ENCODE measurements at places on chromosomes 7 and 10. TPM values are rescaled to one million over a fixed set of nuclear protein-coding genes. Genes with fewer than 3 reads are reported as not detected.

GRCh38 chr7:95957510-95957909, 185.2 kb downstream of the DYNC1I1 start:
- DNase-seq = no peak

The ADAMTS14 gene
- total RNA-seq = 31.7 TPM

DNA sequence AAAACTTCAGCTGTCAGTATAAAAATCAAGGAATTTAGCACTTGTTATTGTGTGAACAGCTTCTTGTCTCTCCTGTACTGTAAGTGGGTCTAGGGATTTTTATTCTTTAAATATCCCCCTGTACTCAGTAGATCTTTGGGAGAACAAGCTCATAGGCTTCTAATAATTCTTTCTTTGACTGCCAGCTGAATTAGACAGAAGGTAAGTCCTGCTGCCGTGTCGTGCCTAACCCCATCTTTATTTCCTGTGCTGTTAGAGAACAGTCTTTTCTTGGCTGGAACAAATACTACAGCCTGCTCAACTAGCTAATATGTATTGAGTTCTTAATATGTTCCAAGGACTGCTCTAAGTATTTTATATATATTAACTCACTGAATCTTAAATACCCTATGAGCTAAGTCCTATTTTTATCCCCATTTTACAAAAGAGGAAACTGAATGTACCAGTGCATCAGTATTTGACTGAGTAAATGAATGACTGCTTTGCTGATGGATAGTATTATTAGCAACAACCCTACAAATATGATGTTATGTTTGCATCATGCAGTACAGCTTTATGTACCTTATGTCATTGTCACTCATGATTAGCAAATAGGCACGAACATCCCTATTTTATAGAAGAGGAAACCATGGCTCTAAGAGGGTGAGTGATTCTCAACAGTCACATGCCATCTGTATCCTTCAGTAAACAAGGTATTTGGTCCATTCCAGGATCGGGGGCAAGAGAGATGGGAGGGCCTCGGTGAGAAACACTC, 5.5 kb upstream of the DUSP5 start:
- no peak for DNase-seq

DNA sequence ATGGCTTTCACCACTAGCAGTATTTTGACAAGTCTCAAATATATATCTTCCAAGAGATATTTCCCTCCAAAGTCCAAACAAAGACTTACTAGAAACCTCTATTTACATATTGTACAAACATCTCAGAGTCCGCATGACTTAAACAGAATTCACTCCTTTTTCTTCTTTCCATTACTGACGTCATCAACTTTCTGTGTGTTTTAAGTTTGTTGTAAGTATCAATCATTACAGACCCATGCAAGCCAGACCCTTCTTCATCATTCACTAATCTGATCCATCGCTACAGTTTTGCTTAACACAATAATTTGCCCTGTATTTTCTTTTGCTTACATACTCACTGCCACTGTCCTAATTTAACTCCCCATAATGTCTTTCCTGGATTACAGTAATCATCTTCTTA, 51.9 kb downstream of the SEMA3A start:
- DNase-seq = no peak

DNA sequence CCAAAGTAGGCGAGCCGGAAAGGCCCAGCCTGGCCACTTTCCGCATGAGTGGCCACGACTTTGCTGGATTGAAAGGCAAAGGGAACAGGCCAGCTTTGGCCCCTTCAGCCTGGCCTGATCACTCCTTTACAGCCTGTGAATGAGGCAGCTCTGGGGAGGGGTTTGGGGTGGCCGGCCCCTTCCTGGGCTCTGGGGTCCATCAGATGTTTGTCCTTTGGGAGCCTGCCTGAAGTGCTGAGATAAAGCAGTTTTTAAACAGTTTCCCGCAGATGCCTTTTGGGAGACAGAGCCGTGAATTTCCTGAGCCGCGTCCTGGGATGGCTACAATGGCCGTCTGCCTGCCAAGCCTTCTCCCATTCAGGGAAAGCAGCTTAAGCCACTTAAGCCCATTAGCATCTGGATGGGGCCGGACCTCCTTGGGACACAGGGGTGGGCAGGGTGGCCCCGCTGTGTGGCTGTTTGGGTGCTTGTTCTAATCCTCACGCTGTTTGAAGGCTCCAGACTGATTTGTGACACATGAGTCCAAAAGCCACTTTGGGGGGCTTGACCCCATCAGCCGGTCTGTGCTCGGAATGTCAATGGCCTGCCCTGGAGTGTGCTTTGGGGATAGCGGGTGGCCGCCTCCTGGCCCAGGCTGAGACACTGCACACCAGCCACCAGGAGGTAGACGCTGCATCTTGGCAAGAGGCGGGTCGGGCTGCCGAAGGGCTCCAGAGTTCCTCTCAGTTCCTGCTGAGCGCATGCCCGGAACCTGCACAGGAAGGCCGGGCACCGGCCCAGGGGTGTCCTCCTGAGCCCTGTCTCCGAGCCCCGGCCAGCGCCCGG, 38.9 kb downstream of the NKX6-2 start:
- no peak for DNase-seq
